Pancreas (tissue), 10 donors: ENCODE measurements at places on chromosomes 7 and 10.

- DNase-seq = peak; percentile 79
These were observed 1.4 kb downstream of the ZMIZ1 start for GRCh38 chr10:79070081-79070605.

- DNase-seq = no peak
These were observed 28.5 kb upstream of the SYPL1 start for GRCh38 chr7:106140406-106141173.

- DNase-seq = no peak
These were observed 25.1 kb downstream of the SGCE start for GRCh38 chr7:94630855-94631254.

DNA sequence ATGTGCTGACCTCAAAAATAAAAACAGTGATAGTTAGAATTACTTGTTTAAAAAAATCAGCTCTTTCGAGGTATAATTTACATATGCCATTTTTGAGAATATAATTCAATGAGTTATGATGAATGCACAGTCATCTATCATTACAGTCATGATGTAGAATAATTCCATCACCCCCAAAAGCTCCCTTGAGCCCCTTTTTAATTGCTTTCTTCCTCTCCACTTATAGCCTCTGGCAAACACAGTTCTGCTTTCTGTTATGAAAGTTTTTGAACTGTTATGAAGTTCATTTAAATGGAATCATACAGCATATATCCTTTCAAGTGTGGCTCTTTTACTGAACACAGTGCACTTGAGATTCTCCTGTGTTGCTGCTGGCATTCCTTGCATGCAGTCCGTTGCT is 41.4 kb downstream of the PRTFDC1 start:
- no peak for DNase-seq

DNA sequence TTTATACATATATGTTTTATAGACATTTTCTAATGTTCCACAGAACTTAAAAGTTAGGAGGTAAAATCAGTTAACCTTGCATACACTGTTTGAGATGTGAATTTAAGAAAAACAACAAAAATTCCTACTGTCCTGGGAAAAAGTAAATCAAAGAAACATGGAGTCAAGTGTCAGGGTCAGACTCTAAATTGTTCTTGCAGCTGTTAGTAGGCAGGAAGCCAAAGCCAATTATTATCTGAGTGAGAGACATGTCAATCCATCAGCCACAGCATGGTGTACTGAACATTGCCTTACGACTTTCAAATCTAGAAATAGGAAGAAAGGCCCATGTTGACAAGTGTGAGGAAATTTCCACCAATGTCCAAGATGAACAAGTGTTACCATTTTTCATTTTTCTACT is 461.2 kb upstream of the MBL2 start:
- DNase-seq = no peak

DNA sequence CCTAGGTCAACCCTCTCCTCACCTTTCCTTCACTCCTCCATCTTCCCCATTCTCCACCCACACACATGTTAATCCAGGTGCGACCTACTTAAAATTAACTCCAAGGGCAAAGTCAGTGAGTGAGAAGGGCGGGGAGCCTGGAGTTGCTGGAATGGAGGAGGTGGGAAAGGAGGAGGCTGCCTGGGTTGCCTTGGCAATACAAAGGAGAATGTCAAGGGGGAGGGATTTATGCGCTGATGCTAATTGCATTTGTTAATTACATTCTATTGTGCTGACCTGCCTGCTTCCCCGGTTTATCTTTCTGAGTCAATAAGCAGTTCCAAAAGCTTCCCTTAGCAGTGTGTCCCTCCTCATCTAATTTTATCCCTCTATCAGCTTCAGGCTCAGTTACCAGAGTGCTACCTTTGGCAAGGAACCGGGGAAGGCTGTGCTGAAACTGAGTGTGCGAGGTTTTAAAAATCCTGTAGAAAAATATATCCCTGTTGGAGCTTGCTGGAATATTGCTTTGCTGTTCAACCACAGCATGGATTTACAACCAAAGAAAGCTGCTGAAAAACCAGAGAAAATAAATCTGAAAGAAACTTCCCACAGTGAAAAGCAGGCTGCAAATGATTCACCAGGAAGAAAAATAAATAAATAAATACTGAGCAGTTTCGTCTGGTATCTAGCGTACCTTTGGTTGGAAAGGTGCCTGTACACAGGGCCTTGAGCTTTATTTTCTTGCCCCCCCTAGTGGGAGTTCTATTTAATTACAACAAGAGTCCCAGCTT is 113.2 kb upstream of the DGKB start:
- no peak for DNase-seq

GRCh38 chr7:46900312-46901263 is 681.3 kb downstream of the TNS3 start:
- no peak for DNase-seq

- no peak for DNase-seq
These were observed 757.1 kb downstream of the AUTS2 start for GRCh38 chr7:70355198-70356020.

- no peak for DNase-seq
These were observed 2.4 kb downstream of the CHST12 start for GRCh38 chr7:2405601-2406345.

DNA sequence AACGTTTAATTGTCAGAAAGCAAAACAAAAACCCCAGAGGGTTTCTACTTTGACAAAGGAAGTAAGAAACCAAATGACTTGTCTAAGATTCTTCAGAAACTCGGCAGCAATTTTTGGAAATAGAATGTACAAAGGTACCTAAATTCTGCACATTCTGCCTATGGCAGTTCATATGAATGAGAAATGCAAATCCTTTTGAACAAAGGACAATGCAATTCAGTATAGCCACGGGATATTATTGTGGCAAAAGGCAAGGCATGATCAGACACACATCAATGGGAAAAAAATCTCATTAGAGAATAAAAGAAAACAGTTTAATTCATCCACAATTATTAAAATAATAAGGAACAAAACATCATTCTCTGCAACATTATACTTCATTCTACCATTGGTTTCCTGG is 93.4 kb downstream of the SEMA3C start:
- DNase-seq = no peak

- DNase-seq = no peak
These were observed 37.3 kb downstream of the NRCAM start for GRCh38 chr7:108418946-108419345.

- no peak for DNase-seq
These were observed 72.4 kb upstream of the LOXL4 start for GRCh38 chr10:98340261-98340939.

DNA sequence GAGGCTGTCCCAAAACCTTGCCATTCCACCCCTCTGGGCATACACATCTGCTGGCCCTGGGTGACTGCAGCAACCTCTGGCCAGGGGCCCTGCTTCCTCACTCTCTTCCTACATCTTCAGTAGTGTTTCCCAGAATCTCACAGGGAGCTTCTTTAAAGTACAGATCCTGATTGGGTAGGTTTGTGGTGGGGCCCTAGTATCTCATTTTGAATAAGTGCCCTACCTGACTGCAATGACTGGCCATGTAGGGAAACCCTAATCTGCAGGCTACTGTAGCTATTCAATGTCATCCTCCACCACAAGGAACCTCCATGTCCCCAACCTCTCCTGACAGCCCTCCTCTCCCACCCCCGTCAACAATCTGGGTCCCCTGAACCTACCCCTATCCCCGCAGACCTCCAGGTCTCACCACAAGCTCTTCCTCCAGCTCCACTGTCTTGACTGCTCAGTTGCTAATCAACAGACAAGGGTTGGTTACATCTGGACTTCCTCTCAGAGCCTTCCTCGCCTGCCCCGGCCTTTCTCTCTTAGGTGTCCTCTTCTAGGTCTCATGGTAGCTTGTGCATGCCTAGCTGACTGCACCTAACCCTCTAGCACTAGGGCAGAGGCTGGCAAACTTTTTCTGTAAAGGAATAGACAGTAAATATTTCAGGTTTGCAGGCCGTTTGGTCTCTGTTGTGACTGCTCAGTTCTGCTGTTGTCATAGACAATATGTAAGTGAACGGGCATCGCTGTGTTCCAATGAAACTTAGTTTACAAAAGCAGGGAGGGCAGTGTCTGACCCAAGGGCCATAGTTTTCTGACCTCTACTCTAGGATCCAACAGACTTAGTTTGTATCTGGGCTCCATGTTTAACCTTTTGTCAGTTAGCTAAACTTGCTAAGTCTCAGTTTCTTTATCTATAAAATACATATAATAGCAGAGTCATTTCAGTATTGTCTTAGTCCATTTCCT is 121.1 kb downstream of the AOAH start:
- no peak for DNase-seq

DNA sequence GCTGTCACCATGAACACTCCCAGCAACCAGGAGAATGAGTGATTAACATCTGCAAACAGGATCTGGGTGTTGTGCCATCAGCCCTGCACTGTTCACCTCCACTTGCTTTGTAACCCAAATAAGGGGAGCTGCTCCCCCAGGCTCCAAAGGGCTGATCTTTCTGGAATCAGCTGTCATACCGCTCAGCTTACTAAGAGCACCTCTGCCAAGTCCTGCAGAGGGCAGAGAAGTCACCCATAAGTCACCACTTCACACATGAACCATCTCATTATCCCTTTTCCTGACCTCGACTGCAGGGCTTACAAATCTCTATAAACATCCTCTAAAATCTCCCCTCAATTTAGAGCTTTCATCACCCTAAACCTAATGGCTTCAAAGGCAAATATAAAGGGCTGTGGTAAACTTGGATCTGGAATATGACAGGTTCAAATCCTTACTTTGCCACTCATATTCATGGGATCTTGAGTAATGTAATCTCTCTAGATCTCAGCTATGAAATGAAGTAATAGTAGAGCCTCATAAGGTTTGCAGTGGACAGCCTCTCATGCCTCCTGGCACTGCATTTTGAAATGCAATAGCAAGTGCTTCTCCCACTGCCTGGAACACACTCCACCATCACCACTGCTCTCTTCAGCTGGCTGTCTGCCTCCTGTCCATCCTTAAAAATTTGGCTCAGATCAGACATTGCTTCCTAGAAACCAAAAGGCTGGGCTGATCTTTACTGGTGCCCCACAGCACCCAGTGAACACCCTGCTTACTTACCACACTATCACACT is 38.8 kb downstream of the ERLIN1 start:
- DNase-seq = no peak

GRCh38 chr10:47403446-47404318 is 19.6 kb upstream of the ZNF488 start:
- no peak for DNase-seq

DNA sequence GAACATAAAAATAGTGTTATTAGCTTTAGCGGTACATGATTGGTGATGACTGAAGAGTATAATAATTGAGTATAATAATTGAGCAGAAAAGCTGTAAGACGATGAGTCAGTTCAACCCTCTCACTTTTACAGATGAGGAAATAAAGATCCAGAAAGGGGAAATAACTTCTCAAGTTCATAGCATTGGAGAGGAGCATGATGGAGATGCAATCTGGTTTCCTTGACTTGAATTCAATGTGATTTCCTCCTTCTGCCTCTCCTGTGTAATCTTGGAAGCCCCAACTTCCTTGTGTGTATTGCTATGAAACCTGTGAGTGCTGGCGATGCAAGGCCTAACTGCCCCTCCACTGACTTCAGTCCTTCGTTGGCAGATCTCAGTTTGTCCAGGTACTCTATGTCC is 265.1 kb downstream of the LRMDA start:
- DNase-seq = no peak

DNA sequence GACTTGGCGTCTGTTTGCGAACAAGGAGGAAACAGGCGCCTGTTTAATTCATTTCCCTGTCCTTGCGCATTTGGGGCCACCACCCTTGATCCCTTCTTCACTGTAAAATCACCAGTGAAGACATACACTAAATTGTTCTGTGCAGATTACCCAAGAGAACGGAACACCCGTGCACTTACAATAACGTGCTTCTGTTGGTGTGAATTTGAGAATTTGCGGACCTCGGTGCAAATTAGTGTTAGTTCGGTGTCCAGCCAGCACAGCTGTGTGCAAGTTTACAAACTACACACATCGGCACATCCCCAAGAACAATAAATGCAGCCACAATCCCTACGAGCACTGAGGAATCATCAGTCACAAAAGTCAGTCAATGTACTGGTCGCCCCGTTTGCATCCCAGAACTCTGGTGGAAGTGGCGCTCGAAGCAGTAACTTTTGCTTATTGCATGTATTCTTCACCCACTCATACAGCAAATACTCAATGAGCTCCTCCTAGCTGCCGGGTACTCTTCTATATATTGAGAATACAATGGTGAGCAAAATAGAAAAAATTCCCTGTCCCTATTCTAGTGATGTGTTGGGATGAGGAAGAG is 786 bp upstream of the CNOT4 start:
- peak; percentile 21 for DNase-seq

DNA sequence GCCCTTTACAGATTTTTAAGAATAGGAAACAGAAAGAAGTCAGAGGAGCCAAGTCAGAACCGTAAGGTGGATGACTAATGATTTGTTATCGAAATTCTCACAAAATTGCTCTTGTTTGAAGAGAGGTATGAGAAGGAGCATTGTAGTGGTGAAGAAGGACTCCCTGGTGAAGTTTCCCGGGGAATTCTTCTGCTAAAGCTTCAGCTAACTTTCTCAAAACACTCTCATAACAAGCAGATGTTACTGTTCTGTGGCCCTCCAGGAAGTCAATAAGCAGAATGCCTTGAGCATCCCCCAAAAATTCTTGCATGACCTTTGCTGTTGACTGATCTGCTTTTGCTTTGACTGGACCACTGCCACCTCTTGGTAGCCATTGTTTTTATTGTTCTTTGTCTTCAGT is 152.9 kb downstream of the HGF start:
- DNase-seq = no peak

GRCh38 chr7:136957391-136957790 is 88.9 kb downstream of the CHRM2 start:
- DNase-seq = no peak

- no peak for DNase-seq
These were observed 65.5 kb upstream of the GATA3 start for GRCh38 chr10:7988989-7989388.

DNA sequence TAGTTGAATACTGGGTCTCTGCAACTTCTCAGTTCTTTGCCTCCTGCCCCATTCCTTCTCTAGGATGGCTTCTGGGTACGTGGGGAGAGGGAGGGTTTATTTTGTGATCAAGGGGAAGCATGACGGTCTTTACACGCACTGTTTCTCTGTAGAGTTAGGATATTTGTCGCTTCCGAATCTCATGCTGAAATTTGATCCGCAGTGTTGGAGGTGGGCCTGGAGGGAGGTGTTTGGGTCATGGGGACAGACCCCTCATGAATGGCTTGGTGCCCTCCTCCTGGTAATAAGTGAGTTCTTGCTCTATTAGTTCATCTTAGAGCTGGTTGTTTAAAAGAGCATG is 311.2 kb downstream of the GALNT17 start:
- DNase-seq = no peak

DNA sequence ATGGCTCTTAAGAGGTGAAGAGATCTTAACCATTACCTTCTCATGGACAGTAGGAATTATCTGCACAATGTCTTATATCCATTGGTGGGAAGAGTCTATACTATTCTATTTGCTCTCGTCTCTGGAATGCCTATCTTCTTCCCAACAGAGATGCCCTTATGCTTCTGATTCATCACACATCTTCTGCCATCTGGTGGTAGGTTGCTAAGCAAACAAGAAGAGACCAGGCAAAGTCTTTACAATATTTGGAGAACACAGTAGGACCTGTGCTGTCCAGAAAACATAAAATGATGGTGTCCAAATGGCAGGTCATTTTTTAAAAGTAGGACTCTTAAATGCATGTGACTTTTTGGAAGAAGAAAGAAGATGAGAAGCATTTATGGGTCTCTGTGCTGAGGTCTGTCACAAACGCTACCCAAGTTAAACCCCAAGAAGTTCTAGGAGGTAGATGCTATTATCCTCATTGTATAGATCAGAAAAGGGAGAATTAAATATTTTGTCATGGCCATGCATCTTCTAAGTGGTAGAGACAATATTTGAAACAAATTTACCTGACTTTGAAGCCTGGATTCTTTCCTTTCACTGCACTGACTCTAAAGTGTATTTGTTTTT is 67.8 kb upstream of the NXPH1 start:
- no peak for DNase-seq

GRCh38 chr7:75866489-75867389 is 12.1 kb upstream of the RHBDD2 start:
- peak; percentile 38 for DNase-seq
